ENCODE measurements at places on chromosomes 6 and 20. TPM values are rescaled to one million over a fixed set of nuclear protein-coding genes. Genes with fewer than 3 reads are reported as not detected.

Gene ESR1
- 0.47 TPM for total RNA-seq

Gene WFDC2
- not detected for total RNA-seq

Gene HLA-F
- total RNA-seq = 181 TPM

Gene TFAP2A
- total RNA-seq = not detected

Gene SAMD5
- total RNA-seq = not detected

Gene LINC00237
- total RNA-seq = not detected

Gene PCMTD2
- 33.2 TPM for total RNA-seq

Gene RIPPLY2
- total RNA-seq = not detected

Gene PDE10A
- total RNA-seq = not detected

Gene EEF1A2
- not detected for total RNA-seq

Gene TRAPPC3L
- not detected for total RNA-seq

Gene RBPJL
- total RNA-seq = not detected

Gene FOXP4
- 6.7 TPM for total RNA-seq

Gene RAMACL
- 0.29 TPM for total RNA-seq

Gene CALHM5
- not detected for total RNA-seq

Gene CRISP3
- total RNA-seq = not detected

Gene BCLAF1
- total RNA-seq = 133 TPM

Gene TXNDC5
- 35.0 TPM for total RNA-seq

Gene TREML2
- 24.9 TPM for total RNA-seq

Gene CLDN20
- total RNA-seq = not detected

Gene SLC22A3
- total RNA-seq = not detected

Gene MMS22L
- total RNA-seq = 41.7 TPM

Gene CLVS2
- not detected for total RNA-seq

Gene AVP
- total RNA-seq = not detected

Gene TGM3
- not detected for total RNA-seq

Gene MROH8
- total RNA-seq = 2.6 TPM

Gene CST2
- total RNA-seq = not detected

Gene HLA-DRB5
- 16.9 TPM for total RNA-seq

Gene ECT2L
- total RNA-seq = not detected

Gene ADGB
- total RNA-seq = not detected

Gene OTOR
- not detected for total RNA-seq

Gene OR2H2
- not detected for total RNA-seq

Gene SLC17A3
- total RNA-seq = 0.21 TPM

Gene TMEM242
- 9.5 TPM for total RNA-seq

Gene NT5E
- total RNA-seq = 7.6 TPM

Gene RBBP8NL
- not detected for total RNA-seq

Gene YIPF3
- total RNA-seq = 55.6 TPM

Gene SOD2
- total RNA-seq = 59.1 TPM

Gene SMOC2
- not detected for total RNA-seq

Gene SLA2
- total RNA-seq = 137 TPM

Gene DDR1
- 7.4 TPM for total RNA-seq

Gene ERVFRD-1
- not detected for total RNA-seq

Gene ADAT2
- 21.4 TPM for total RNA-seq

Gene DYNLT2
- total RNA-seq = 2.1 TPM

Gene DEFB132
- not detected for total RNA-seq

Gene KCNQ2
- total RNA-seq = not detected
